Activated CD4-positive, alpha-beta T cell treated with anti-CD3 and anti-CD28 coated beads for 1 hour (primary cell): ENCODE measurements at places on chromosomes 16 and 17.
A peak's percentile ranks its signal among the peaks of the same experiment; 100 is the strongest.

DNA sequence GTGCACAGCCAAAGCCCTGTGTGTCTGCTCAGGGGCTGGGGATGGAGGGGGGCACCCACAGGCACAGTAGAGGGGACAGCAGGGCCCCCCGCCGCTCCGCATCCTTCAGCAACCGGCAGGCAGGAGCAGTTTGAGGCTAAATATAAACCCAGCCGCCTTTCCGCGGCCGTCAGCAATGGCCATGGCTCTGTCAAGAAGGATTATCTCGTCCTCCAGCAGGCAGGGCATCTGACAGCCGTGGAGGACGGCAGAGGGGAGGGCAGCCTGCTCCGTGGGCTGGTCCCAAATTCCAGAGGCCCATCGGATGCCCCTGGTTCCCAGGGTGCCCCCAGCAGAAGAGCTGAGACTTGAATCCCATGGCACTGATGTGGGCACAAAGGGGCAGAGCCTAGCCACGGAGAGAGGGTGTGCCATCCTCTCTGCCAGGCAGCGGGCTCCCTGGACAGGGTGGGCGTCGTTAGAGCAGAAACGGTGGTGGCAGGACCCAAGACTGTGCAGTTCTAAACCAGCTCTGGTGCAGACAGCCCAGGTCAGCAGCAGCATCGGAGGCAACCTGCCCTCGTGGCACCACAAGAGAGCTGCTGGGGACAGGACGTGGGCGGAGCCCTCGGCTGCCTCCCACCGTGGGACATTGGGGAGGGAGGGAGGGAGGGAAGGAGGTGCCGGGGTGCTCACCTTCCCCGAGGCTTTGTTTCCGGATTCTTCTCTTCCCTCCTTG lies 198.8 kb upstream of the CIBAR2 start:
- DNase-seq = no peak

DNA sequence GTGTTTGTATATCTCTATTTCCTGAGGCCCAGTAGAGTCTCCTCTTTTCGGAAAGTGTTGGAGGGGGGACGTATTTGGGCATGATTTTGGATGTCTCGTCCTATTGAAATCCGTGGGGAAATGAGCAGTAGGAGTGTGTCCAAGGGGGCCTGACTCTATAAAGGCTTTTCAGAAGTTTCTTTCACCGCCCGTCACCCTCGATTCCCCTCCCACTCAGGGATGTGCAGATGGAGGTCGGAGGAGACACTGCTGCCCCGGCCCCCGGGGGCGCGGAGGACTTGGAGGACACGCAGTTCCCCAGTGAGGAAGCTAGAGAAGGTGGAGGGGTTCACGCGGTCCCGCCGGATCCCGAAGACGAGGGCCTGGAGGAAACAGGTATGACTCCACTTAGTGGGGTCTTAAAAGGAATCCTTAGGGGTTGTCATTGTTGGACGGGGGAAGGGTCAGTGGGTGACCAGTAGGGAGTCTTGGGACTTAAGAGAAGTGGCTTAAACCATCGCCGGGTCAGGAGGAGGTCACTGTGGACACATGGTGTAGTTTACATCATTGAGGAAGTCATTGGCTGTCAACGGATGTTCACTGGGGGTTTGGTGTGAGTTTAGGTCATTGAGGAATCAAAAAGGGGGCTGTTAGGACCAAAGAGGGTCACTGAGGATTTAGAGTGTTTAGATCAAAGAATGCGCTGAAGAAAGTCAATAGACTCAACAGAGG lies 424 bp downstream of the MON1B start:
- no peak for DNase-seq

- no peak for DNase-seq
These were observed 11.9 kb downstream of the TBKBP1 start for GRCh38 chr17:47705536-47706530.

- DNase-seq = no peak
These were observed 252.3 kb upstream of the EEF2KMT start for GRCh38 chr16:5349670-5350517.

DNA sequence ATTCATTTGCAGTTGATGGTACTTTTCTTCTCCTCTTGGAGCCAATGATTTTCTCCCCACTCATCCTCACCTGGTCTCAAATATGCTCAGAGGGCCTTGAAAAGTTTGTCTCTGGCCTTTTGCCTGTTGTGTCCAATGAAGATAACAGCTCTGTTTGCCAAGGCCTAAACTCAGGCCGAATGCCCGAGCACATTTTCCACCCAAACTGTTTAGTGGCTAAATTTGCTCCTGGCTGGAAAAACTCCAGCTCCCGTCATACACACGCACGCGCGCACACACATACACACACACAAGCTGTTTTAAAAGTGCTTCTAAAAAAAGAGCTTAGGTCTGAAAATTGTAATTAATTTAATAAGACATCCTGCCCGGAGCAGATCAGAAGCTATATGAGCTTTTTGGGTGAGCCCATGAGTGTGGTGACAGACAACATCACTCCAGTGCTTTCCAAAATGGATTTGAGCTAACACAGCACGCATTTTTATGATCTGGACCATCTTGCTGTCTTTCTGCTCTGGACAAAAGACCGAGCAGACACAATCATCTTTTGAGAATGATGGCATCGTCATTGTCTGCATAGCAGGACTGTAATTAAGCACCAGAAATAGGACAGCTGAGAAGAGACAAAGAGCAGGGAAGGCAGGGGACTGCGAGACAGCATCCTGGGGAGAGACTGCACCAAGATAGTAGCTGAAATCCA lies 48.9 kb downstream of the IRX6 start:
- no peak for DNase-seq

GRCh38 chr16:28986492-28986891 lies 1.6 kb downstream of the LAT start:
- no peak for DNase-seq

- peak; percentile 19 for DNase-seq
These were observed 1.1 kb downstream of the RAI1 start for GRCh38 chr17:17682293-17682736.

GRCh38 chr16:56748826-56749225 lies 18.9 kb downstream of the NUP93 start:
- no peak for DNase-seq

- no peak for DNase-seq
These were observed 202.2 kb upstream of the CHMP6 start for GRCh38 chr17:80789356-80789902.

DNA sequence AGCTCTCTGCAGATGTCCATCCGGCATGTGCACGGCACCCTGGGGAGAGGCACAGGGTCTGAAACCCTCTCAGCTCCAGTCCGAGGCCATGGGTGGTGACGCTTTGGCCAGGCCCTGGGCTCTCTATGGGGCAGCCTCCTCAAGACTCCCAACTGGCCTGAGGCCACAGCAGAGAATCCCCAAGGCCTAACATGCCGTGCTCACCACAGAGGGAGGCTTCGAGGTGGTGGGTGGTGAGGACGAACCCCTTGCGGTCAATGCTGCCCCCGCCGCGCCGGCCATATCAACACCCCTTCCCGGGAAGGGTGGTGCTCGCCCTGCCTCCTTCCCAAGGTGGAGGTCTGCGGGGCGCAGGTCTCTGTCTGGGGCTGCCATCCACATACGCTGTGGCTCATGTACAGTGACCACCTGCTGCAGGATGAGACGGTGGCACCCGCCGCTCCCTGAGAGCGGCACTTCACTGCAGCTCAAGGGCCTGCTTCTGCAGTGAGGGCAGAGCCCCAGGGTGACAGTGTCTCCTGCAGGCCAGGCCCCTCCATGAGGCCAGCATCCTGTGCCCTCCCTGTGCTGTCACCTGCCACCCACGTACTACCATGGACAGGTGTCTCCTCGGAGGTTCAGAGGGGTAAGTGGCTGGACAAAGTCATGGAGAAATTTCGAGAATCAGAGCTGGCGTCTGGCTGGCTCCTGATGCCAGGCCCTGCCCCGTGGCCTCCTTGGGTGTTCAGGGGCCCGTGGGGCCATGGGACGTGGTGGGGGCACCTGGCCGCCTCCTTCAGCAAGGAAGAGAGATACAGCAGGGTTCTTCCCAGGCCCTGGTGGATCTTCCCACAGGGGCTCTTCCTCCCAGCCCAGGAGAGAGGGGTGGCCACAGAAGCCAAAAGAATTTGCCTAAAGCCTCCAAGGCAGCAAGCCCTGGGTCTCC lies 54.6 kb upstream of the ACSF3 start:
- no peak for DNase-seq

DNA sequence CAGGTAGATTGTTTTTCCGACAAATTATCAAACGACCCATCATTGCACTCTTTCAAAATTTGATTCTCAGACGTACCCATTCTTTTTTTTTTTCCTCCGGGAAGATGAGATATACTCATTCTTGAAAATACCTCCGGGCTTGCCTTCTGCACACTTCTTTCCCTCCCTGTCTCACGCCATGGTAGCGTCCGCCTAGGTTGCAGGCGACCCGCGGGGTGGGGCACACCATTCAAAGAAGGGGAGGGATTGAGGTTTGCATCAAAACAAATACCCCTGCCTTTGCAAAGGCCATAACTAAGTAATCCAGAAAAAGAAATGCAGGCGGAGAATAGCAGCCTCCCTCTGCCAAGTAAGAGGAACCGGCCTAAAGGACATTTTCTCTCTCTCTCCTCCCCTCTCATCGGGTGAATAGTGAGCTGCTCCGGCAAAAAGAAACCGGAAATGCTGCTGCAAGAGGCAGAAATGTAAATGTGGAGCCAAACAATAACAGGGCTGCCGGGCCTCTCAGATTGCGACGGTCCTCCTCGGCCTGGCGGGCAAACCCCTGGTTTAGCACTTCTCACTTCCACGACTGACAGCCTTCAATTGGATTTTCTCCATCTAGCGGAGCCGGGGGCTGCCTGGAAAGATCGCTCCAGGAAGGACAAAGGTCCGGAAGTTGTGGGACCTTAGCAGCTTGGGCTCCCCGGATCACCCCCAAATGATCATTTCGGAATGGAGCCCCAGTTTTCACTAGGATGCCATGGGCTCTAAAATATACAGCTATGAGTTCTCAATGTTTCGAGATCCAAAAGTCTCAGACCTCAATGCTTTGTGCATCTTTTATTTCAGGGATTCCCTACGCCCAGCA lies 843 bp downstream of the TP53 start:
- peak; percentile 66 for DNase-seq
